Sciatic nerve (tissue), 2 donors: ENCODE measurements at places on chromosomes 5 and 9.

DNA sequence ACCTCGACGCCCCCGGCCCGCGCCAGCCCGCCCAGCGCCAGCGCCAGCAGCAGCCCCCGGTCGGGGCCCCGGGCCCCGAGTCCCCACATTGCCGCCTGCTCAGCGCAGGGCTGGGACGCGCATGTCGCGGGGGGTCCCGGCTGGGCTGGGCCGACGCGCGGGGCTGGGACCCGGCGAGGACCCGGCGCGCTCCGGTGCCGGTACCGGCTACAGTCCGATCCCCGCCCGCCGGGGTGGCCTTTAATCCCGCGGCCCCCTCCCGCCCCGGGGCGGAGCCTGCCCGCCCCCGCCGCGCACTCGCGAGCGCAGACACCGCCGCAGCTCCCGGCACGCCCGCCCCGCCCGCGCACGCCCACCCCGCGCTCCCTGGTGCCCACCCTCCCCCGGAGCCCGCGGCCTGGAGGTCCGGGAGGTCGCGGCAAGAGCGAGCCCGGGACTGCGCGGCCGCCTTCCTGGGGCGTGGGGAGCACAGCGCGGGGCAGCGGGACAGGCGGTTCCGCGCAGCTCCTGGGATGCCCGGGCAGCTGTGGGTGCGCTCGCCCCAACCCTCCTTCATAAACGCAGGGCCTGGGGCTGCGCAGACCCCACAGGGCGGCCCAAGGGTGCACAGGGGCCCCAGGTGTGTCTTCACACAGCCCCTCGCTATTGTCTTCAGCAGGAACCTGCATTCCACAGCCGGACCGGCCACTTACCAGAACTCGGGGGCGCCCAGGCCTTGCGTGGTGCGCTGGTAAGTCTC, at the start of gene SLC9A3:
Gene SLC9A3 (minus strand): TSS at position 216 of the 739 bp plus-strand sequence.
- DNase-seq, result no peak

DNA sequence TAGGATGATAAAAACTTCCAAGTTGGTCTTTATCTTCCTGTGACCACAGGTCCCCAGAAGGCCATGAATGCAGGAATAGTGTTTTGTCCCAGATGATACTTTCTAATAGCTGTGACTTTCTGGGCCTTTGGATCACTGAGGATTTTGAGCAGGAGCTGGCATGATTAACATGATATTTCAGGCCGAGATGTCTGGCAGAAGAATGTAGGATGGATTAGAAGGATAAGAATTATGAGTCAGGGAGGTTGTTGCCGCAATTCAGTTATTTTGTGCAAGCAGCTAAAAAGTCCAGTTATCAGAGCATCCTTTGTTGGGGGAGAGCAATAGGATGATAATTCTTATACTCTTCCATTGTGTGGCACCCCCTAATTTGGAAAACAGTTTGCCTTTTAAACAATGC, 189.7 kb downstream of the PSAT1 start:
- DNase-seq, result no peak

- DNase-seq, result no peak
These were observed 45.3 kb downstream of the RAPGEF6 start for GRCh38 chr5:131589510-131590348.

DNA sequence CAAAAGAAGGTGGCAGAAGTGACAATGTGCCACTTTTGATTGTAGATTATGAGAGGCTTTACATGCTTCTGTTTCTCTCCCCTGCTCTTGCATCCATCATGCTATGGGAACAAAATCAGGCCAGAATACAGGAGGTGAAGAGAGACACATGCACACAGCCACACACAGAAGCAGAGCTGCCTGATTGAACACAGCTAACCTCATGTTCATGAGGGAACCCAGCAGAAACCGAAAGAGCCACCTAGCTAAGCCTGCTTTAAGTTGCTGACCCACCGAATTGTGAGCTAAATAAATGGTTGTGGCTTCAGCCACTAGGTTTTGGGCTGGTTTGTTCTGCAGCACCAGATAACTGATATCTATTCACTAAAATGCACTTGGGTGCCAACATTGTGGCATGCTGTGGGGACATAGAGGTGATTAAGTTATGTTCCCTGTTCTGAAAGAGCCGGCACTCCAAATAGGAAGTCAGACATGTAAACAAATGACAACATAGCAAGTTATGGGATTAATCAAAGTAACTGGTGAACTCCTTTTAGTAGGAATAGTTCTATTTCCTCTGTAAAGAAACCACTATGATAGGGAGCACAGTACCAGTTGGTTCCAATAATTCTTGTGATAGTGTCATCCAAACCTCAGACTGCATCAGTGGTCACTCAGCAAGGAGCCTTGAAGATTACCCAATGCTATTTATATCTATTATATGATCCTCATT, 93.6 kb upstream of the TNC start:
- no peak for DNase-seq

DNA sequence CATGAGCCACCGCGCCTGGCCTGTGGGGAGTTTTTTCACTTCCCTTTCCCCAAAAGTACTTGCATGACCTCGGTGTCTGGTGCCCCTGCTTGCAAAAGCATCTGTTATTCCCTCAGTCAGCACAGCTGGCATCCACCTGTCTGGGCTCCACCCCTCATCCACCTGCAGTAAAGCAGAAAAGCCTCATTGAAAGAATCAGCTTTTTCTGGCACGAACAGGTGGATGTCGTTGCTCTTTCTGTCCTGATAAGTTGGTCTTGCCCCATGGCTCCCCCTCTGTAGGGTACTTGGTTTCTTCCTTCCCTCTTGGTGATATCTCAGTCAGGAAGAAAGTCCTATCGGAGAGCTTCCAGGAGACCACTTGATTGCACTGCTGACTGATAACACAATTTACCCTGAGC, 37.4 kb downstream of the WWC1 start:
- no peak for DNase-seq

GRCh38 chr9:115212832-115213231, 94.9 kb upstream of the TNC start:
- DNase-seq, result no peak
